Right ventricle myocardium inferior (tissue), 1 donor: ENCODE measurements at places on chromosomes 7 and 10. TPM values are rescaled to one million over a fixed set of nuclear protein-coding genes. Genes with fewer than 3 reads are reported as not detected.

- DNase-seq: peak; percentile 57
Observed at GRCh38 chr7:51012569-51013217, 230.0 kb upstream of the GRB10 start.

IQCE gene
- 11.5 TPM for total RNA-seq

DNA sequence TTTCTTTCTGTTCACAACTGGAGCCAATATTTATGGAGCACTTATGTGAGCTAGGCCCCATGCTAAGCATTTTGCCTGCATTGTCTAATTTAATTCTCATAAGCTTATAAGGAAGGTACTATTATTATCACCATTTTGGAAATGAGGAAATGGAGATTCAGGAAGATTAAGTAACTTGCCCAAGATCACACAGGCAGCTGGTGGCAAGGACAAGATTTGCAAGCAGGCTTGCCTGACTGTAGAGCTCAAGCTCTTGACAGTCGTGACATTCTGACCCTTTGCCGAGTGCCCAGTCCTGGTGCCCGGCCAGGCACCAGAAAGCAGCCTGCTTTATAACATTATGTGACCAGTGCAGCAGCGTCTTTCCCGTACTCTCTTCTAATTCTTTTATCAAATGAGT lies 38.2 kb downstream of the WNT2 start:
- no peak for DNase-seq

DNA sequence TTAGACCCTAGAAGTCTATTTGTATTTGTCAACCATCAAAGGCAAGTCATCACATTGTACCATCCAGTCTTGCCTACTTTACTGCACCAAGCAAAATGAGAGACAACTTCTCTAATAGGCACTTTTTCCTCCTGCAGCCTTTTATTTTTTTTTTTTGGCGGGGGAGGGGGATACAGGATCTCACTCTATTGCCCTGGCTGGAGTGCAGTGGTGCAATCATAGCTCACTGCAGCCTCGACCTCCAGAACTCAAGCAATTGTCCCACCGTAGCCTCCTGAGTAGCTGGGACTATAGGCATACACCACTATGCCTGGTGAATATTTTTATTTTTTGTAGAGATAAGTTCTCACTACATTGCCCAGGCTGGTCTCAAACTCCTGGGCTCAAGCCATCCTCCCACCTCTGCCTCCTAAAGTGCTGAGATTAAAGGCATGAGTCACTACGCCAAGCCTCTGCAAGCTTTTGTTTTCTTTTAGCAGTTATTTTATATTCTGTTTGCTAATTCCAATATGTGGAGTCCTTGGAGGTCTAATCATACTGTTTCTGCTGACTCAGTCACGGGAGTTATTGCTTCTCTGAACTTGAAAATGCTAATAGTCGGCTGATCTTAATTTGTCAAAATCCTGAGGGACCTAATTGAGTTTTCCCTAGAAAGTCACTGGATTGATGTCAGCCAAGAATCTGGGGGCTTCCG lies 14.2 kb downstream of the KPNA7 start:
- no peak for DNase-seq

DNA sequence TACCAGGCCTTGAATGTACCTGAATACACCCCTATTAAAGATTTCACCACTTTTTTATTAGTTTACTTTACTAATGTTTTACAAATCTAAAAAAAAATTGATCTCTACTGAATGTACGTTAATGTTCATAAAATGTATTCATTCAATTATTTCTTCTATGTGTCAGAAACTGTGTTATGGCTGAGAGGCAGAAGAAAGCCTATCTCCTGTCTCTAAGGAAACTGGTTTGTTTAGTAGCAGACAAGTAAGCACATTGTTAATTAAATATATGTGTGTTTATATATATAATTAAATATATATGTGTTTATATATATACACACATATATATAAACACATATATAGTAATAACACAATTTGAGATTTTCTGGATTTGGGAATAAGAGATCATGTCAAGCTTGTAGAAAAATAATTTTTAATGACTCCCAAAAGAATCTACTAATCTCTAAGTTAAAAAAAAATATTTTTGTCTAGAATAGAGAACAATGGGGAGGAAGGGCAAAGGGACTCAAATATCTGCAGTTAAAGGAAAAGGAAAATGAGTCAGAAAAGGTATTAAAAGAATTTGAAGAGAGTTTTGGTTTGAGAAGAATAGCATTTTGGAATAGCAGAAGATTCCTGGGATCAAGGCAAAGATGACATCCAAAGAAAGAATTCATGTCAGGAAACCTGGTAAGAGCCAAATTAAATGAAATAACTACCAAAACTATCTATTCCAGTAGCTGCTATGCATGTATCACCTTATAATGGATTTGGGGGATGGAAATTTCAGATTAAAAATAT lies 92.1 kb downstream of the CH25H start:
- no peak for DNase-seq

DNA sequence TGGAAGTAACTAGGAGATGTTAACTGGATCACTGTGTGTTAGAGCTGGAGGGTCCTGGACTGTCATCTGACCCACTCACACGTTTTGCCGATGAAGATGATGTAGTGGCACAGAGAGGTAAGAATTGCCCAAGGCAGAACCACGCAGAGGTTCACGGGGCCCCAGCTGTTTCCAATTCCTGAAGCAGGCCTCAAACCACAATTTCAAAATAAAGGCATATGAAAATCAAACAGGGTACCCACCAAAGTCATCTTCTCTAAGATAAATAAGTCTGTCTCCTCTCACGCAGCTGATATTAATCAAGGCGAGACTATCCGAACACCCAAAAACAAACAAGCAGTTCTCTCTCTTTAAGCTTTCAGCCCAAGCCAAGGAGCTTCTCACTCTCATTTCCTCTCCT lies 113.3 kb upstream of the JCAD start:
- no peak for DNase-seq
